ENCODE measurements at places on chromosomes 7 and 10.

DNA sequence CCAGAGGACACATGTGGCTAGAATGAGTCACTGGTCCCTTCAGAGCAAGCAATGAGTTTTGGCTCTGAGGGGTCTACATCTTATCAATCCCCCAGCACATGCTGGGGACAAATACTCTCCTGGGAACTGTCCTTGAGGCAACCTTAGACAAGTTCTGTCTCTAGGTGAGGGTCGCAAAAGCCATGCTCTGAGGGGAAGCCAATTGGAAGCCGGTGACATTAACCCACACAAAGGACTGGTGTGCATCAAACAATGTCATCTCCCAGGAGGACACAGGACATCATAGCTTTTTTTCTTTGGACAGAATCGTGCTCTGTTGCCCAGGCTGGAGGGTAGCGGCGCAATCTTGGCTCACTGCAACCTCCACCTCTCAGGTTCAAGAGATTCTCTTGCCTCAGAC, 111.6 kb upstream of the ZNF722 start:
- DNase-seq, result no peak

DNA sequence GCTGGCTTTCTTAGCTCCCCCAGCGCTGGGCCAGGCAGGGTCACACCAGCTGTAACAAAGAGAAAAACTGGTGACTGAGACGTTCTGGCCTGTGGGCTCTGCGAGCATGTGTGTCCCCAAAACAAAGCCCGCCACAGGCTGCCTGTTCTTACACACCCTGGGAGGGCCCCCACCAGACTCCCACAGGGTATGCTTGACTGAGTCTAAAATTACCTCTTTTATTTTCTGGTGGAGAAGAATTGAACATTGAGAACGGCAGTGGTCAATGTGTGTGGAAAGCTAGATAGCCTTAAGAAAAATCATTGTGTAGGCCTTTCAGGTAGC, 808 bp downstream of the C10orf71 start:
- DNase-seq, result no peak

GRCh38 chr10:29740981-29741545, 106.3 kb upstream of the SVIL start:
- DNase-seq, result no peak

DNA sequence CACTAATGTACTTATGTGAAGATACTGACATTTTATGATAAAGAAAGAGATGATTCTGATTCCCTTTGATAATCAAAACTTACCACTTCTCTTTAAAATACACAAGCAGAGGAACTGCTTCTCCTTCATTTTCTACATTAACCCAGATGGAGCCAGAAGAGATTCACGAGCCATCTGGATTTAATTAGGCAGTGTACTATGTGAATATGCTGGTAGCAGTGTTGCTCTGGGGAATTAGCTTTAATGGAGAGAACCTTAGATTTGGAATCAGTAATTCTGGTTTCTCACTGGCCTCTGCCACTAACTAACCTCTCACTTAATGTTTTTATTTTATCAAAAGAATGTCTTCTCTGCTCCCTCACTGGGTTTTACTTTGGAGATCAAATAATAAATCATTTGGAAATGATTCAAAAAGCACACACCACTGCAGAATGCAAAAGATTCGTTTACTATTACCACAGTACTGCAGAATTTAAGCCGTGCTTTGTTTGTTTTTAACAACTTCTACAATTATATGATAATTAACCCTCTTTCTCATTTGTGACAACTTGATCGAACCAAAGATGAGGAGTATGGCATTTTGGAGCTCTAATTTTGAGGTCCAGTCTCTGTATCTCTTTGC, 77.5 kb upstream of the PHYHIPL start:
- peak; percentile 21 for DNase-seq

DNA sequence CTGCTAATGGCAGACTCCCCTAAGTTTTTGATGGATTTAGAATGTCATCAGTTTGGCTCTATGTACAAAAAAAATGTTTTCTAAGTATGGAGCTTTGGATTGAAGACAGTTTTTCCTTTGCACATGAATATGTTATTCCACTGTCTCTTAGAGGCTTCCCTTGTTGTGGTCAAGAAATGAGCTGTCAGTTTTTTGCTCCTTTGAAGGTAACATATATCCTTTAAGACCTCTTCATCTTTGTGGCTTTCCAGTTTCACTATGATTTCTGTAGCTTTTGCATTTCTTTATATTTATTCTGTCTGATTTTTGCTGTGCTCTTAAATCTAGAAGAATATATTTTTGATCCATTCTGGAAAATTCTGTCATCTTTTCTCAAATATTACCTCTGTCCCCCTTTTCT, 15.8 kb upstream of the ODAD2 start:
- no peak for DNase-seq

GRCh38 chr10:116296291-116296721, 23.3 kb upstream of the GFRA1 start:
- no peak for DNase-seq

DNA sequence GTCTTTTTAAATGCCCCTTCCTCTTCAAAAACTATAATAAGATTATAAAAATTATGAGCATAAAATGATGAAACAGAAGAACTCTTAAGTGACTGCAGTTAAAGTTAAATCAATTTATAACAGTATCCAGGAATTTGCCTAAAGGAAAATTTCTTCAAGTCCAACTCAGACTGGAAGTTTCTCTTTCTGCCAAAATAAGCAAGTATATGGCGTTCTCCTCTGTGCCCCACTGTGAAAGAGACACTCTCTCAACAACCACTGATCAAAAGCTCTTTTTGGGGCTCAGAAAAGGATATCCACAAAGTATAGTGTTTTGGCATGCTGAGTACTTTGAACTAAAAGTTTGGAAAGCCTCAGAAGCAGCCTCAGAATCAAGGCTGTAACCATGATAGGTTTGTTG, 139.9 kb downstream of the SKIDA1 start:
- DNase-seq, result no peak

GRCh38 chr10:67537906-67538305, 158.1 kb downstream of the CTNNA3 start:
- no peak for DNase-seq

GRCh38 chr10:84238909-84239308, 2.4 kb downstream of the LRIT1 start:
- DNase-seq, result no peak

DNA sequence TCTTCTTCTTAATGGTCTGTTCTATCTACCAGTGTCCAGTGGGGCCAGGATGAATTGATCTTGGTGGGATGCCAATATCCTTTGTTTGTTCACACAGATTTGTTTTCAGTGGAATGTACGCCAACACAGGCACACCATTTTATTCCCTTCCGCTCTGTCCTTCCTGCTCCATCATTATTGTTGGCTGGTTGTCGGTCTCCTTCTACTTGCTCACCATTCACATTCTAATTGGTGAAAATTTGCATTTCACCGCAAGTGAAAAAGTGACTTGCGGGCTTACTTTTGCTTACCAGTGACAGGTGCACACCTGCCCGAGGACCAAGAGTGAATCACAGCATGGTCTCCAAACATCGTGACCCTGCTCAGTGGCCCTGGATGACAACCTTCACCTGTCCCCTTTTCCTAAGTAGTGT, 148.3 kb downstream of the NOC3L start:
- DNase-seq, result no peak

DNA sequence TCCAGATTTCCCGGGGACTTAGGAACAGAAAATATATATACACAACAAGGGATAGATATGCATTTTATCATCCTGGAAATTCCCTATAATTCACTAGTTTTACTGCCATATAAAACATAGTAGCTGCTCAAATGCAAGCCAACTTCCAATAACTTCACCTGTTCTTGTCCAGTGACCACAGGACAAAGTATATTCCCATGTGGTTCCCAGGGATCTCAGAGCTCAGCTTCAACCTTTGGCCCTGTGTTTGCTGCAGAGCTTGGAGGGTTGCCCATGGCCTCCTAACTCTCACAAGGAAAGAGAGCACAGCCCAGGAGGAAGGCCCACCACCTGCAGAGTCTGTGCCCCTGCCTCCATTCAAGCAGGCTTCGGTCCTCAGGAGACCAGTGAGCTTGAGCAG, 4.5 kb upstream of the DRGX start:
- DNase-seq, result no peak

DNA sequence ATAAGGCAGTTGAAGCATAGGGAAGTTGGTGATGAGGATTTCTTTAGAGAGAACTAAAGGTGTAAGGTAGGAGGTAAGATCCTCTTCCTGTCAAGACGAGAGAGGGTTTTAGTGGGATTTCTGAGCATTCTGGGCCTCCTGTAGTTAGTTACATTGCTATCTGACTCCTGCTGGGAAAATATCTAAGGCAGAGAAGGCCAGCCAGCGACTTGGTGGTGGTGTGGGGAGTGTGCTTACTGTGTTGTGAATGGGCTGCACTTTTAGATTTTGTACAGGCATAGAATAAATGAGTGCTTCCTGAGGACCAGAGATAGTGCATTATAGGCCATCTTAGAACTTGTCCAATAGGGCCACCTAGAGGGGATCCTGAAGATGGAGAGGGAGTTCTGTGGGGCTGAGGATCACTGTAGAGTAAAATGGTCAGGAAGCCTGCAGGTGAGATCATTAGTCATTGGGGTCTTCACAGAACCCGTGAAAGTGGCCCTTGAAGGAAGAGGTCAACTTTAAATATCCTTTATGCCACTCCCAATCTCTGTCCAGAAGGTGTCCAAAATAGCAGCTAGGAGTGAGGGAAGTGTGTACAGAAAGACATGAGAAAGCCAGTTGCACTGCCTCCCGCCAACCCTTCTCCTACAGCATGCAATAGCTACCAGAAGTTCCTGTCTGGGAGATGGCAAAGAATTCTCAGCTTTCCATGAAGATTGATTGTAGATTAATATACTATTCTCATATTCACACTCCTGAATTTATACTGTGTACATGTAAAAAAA, 266.6 kb downstream of the POLR1F start:
- peak; percentile 48 for DNase-seq

DNA sequence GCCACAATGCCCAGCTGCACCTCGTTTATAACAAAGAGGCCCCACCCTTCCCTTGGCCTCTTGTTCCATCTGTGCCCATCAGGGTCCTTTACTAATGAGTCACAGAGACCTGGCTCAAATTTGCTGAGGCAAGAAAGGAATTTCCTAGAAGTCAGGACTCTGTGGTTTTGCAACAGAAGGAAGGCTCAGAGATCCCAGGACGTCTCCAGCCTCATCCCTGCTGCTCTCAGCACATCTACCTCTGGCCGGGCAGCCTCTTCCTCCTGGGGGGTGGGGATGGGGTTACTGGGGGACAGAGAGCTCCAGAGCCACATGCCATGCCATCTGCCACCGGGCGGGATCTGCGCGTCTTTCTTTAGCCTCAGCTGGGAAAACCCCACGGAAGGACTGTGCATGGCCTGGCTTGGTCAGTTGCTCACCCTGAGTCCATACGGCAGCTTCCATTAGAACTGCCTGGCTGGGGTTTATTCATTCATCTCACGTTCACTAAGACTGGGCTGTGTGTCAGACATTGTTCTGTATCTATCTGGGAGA, 41.9 kb upstream of the PSMG3 start:
- peak; percentile 72 for DNase-seq

DNA sequence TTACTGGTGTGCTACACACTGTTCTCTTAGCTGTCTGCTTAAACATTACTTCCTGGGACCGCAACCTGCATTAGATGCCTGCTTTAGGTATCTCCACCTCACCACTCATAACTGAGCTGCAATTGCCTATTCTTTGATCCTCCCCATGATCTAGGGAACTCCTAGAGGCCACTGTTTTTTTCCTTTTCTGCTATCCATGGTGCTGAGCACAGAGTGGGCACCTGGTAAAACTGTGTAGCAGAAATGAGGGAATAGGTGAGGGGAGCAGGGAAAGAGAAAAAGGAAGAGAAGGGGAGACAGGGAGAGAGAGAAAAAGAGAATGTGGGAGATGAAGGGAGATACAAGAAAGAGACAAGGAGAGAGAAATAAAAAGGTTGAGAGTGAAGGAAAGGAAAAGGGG, 434.9 kb downstream of the ADRA2A start:
- no peak for DNase-seq

- no peak for DNase-seq
Observed at GRCh38 chr10:69669409-69669808, 39.4 kb downstream of the FAM241B start.

GRCh38 chr7:152462995-152463708, 27.3 kb upstream of the KMT2C start:
- no peak for DNase-seq

DNA sequence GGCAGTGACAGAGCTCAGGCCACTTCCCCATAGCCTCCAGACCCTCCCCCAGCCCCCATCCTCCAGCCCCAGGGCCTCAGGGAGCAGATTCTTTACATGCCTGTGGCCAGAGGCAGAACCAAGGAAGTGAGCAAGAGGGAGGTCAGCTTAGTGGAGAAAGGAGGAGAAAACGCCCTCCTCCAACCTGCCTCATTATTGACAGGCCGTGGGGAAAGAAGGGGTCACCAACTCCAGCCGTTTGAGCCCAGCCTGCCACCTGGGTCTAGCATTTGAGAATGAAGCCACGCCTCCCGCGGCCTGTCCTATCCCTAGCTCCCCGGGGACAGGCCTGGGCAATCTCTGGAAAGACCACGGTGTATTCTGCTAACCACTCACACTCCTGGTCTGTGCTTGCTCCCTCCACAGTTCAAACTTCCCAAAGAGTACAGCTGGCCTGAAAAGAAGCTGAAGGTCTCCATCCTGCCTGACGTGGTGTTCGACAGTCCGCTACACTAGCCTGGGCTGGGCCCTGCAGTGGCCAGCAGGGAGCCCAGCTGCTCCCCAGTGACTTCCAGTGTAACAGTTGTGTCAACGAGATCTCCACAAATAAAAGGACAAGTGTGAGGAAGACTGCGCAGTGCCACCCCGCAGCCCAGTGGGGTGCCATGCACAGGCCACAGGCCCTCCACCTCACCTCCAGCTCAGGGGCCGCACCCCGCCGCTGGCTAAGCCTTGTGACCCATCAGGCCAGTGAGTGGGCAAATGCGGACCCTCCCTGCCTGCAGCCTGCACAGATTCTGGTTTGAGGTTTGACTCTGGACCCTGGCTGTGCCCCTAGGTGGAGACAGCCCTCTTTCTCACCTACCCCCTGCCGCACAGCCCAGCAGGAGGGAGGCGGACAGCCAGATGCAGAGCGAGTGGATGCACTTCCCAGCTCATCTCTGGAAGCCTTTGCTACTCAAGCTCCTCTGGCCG, 14.3 kb upstream of the TRIM8 start:
- peak; percentile 55 for DNase-seq

- DNase-seq, result no peak
Observed at GRCh38 chr7:698515-699475, 27.7 kb upstream of the DNAAF5 start.

- no peak for DNase-seq
Observed at GRCh38 chr7:102841290-102841689, 71.5 kb upstream of the LRRC17 start.

GRCh38 chr10:133509700-133510099, 17.5 kb upstream of the CYP2E1 start:
- DNase-seq, result no peak

GRCh38 chr10:110754375-110755105, 110.4 kb downstream of the RBM20 start:
- DNase-seq, result no peak

All from AG09309 (cell line).